ENCODE measurements at places on chromosomes 6 and 20. TPM values are rescaled to one million over a fixed set of nuclear protein-coding genes. Genes with fewer than 3 reads are reported as not detected.

LY6G6F gene
- not detected for total RNA-seq

LST1 gene
- total RNA-seq: 0.66 TPM

TBC1D20 gene
- total RNA-seq: 15.4 TPM

PPT2 gene
- total RNA-seq: 33.8 TPM

KIF25 gene
- 1.1 TPM for total RNA-seq

- DNase-seq: no peak
Measured at GRCh38 chr6:163804991-163805390, 390.5 kb downstream of the QKI start.

DNA sequence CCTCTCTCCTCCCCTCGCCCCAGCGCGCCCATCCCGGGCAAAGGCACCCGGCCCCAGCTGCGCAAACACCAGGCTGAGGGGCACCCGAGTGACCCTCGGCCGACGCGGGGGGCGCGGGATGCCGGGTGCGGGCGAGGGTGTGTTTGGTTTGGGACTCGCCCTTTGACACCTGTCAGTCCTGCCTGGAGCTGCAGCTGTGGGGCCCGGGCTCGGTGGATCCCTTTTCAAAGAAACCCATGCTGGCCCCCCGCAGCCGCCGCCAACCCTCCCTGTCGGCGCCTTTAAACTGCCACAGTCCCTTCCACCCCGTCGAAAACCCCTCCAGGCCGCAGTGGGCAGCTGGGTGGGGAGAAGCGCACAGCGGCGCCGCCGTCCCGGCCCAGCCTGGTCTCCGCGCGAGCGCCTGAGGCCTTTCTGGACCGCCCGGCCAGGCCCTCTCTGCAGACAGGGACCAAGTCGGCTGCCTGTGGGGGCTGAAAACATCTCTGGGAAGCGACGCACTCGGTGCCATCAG is 5.5 kb downstream of the FOXQ1 start:
- DNase-seq: no peak

GRCh38 chr6:157264701-157265100 is 58.6 kb downstream of the TMEM242 start:
- no peak for DNase-seq

DNA sequence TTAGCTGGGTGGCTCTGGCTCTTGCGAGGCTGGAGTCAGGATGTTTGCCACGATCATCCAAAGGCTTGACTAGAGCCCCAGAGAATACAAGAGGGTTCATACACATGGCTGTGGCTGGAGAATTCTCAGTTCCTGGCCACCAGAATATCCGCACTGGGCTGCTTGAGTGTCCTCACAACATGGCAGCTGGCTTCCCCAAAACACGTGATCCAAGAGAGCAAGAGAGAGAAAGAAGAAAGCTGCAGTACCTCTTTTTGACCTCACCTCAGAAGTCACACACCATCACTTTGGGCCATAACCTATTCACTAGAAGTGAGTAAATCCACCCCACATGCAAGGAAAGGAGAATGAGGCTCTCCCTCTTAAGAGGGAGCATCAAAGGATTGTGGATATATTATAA is 21.5 kb upstream of the BPIFB1 start:
- no peak for DNase-seq

DNA sequence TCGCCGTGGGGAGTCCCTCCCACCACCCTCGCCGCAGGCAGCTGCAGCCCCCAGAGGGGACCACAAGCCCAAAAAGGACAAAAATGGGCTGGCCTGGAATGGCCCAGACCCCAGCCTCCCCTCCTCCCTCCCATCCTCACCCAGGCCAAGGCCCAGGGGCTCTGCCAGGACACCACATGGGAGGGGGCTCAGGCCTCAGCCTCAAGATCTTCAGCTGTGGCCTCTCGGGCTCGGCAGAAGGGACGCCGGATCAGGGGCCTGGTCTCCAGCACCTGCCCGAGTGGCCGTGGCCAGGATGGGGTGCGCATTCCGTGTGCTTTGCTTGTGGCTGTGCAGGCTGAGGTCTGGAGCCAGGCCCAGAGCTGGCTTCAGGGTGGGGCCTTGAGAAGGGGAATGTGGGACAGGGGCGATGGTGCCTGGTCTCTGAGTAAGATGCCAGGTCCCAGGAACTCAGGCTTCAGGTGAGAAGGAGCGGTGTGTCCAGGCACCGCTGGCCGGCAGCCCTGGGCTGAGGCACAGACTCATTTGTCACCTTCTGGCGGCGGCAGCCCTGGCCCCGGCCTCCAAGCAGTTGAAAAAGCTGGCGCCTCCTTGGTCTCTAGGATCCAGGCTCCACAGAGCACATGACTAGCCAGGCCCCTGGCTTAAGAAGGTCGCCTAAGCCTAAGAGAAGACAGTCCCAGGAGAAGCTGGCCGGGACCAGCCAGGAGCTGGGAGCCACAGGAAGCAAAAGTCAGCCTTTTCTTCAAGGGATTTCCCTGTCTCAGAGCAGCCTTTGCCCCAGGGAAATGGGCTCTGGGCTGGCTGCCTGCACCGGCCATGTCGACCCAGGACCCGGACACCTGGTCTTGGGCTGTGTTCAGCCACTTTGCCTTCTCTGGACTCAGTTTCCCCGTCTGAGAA is 35.2 kb upstream of the MRGBP start:
- DNase-seq: no peak

DNA sequence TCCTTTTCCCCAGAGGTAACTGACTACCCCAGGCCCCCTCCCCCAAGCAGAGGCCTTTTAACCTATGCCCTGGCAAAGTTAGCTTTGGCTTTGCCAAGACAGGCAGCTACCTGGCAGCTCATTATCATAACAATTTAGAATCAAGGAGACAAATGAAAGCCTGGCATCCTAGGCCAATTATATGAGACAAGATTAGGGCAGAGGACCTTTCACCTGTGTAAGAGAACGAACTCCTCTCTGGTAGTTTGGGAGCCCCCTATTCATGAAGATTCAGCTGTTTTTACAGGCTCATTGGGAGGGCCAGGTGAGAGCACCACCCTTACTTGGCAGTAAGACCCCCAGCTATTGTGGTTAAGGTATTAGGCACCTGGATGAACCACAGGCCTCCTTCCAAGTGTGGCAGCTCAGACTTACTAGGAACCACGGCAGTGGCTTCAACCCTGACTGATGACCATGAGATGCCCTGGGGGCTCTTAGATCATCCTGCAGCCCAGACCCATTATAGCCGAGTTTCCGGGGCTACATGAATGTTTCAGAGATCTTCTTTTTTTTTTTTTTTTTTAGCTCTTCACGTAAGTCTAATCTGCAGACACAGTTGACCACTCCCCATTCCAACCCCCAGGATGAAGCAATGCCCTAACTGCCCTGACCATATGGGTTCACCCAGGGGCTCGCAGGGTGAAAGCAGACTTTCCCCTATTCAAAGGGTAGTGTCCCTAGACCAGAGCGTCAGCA is 56.2 kb downstream of the RAB44 start:
- DNase-seq: no peak

DNA sequence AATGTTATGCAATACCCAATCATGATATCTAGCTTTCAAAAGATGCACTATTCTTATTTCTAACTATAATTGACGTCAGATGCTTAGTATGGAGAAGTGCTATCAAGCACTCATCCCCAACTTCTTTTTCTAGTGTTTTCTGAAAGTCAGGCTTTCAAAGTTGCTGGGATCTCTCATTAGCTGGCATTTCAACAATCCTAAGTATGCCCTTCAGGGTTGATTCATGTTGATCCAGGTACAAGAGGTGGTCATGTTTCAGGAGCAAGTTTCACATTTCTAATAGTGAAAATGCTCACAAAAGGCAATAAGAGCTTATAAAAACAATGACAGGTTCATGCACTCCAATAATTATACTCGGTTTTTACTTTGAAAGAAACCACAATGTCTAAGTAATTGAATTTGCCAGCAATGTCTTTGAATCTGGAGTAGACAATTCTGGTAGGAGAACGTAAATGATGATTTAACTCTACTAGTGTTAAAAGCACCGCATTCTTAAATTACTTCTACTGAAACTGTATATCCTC is 193.7 kb upstream of the KHDRBS2 start:
- no peak for DNase-seq

GRCh38 chr6:70563530-70563929 is 3.2 kb upstream of the SDHAF4 start:
- DNase-seq: no peak

DNA sequence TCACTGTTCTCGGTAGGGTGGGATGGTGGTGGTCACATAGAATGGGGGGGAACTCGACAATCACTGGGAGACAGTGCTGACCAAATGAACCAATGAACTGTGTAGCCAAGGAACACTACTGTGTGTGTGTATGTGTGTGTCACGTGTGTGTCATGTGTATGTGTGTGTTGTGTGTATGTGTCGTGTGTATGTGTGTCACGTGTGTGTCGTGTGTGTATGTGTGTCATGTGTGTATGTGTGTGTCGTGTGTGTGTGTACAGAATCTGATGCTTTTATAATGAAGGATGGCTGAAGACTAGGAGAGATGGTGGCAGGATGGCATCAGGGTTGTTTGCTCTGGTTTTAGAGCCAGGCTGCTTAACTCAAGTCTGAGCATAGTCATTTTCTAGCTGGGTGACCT is 99.1 kb upstream of the DUSP22 start:
- no peak for DNase-seq

DNA sequence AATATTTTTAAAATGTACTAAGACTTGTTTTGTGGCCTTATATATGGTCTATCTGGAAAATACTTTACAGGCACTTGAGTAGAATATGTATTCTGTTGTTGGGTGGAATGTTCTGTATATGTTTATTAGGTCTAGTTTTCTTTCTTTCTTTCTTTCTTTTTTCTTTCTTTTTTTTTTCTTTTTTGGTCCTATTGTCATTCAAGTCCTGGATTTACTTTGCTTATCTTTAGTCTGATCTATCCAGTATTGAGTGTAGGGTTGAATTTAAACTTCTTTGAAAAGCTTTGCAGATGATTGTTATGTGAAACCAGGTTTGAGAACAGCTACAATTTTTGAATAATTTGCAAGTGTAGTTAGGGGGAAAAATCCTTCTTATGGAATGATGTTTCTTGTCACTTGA is 67.1 kb upstream of the GRIK2 start:
- no peak for DNase-seq

DNA sequence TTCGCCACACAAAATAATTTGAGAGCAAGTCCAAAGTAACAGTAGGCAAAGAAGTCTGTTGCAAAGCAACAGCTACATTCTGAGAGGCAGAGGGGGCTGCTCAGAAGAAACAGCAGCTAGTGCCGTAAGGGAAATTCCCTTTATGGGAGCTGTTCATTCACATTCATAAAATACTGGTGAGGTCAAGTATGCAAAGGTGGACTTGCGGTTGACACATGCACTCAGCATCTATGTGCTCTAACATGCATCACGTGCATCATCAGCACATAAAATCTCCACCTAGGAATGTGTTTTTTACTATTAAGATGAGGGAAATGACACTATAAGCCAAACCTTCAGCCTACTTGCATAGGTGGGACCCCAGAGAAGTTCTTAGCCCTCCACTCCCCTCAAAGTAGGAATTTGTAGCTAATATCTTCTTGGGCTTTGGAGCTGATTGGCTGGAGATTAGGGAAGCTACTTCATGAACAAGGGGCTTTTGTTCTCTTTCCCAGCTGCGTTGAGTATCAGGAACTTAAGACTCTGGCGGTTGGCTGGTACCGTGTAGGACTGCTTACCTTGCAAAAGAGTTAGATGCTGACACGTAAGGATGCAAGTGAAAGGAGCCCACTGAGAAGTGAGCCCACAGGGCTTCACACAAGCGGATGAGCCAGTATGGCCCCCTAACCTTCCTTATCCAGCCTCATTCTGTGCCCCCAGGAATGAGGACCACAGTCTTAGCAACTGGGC is 12.4 kb downstream of the CST3 start:
- no peak for DNase-seq

GRCh38 chr6:15338476-15338875 is 92.6 kb downstream of the JARID2 start:
- no peak for DNase-seq

- DNase-seq: no peak
Measured at GRCh38 chr6:102553214-102553613, 1159.7 kb downstream of the GRIK2 start.

GRCh38 chr20:32685541-32686529 is 12.1 kb upstream of the C20orf203 start:
- no peak for DNase-seq

- DNase-seq: no peak
Measured at GRCh38 chr6:143544011-143544696, 32.6 kb upstream of the FUCA2 start.
